ENCODE measurements at places on chromosomes 12 and 14.

DNA sequence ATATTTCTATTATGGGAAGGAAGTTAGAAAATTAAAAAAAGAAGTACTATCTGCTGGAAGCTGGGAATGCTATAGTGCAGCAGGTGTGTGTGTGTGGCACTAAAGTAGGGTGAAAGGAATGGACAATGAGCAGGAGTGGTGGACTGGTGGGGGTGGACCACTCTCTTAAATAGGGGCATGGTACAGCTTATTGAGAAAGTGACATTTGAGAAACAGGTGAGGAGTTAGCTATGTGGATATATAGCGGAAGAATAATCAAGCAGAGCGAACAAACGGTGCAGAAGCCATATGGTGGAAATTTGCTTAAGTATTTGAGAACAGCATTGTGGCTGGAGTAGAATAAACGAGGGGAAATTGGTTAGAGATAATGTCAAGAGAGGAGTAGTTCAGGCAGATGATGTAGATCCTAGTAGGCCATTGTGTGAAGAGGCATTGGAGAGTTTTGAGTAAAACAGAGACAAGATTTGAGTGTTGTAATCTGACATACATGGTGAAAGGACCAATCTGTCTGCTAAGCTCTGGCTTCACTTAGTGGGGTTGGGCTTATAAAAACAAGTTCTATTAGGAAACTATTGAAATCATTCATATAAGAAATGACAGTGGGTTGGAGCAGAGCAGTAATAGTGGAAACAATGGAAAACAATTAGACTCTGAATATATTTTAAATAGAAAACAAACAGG is 149.2 kb upstream of the SYT10 start:
- no peak for DNase-seq

- no peak for DNase-seq
These were observed 107.1 kb upstream of the PLEKHG7 start for GRCh38 chr12:92595663-92596062.

GRCh38 chr14:89025561-89026236 is 201.2 kb downstream of the TTC8 start:
- peak; percentile 81 for DNase-seq

GRCh38 chr12:114780746-114781399 is 96.9 kb upstream of the TBX3 start:
- DNase-seq, result no peak

GRCh38 chr12:105748806-105749600 is 389.8 kb downstream of the NUAK1 start:
- no peak for DNase-seq

- no peak for DNase-seq
These were observed 27.5 kb upstream of the OR6J1 start for GRCh38 chr14:22671622-22672021.

- no peak for DNase-seq
These were observed 21.5 kb downstream of the FZD10 start for GRCh38 chr12:130183585-130184370.

DNA sequence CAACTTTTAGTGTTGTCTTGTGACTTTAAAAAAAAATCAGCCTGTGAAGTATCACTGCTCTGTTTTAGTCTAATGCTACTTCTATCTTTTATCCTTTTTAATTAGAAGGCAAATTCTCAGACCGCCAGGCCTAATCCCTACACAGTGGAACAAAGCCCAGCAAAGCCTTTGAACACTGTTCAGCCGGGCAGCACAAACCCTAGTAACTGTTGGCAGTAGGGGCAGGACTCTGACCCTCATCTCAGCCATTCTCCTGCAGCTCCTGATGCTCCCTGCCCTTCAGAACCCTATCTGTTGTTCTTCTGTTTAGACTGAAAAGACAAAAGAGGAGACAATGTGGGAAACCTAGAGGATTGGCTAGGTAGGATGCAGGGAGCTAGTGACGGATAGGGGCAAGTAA is 78.0 kb upstream of the OTX2 start:
- no peak for DNase-seq

DNA sequence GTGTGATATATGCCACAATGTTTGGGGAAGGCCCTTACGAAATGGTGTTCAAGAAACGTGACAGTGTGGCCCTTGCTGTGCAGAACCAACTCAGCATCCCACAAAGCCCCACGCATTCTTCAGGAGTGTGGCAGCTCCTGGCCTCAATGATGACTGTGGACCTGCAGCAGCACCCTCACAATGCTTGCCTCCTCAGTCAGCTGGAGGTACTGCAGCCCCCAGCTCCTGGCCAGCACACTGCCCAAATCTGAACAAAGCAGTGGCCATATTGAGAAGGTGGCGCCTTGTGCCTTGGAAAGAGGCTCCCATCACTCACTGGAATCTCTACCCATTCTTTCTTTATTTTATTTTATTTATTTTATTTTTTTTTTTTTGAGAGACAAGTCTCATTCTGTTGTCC is 10.4 kb downstream of the POLE2 start:
- DNase-seq, result no peak

DNA sequence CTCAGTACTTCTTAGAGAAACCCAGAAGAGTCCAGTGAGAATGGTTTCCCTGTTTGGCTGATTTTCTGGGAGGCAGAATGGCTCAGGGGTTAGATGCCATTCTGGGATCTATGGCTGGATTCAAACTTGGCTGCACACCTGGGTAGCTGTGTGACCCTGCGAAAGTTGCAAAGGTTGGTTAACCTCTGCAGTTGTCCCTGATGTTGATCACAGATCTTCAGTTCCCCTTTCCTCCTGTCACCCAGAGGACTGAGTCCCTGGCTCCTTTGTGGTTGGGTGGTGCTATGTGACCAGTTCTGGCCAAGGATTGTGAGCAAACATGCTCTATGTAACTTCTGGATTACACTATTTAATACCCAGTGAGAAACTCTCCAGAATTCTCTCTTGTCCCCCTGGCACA is 418.0 kb downstream of the RGS6 start:
- DNase-seq, result no peak

DNA sequence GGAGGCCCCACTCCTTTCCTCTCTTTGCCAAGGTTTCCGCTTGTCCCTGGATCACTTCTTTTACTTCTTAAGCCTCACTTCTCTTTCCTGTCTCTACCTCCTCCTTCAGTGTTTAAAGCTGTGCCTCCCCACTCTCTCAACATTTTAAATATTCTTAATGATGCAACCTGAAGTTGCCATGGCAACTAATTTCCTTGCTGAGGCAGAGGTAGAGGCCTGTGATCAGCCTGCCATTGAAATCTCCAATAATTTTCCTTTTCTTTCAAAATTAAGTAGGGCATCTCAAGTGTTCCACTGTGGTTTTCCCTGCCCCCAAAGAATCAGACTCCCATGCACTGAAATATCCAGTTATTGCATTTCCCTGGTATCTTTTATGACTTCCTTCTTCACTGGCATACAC is 108.6 kb upstream of the VRK1 start:
- DNase-seq, result no peak

GRCh38 chr14:24398653-24399446 is at the start of gene NYNRIN:
Gene NYNRIN (plus strand): TSS chr14:24399003. CDS start chr14:24399247, 244 bp downstream.
- DNase-seq, result no peak

GRCh38 chr12:118846416-118846815 is 134.9 kb upstream of the SRRM4 start:
- no peak for DNase-seq

- DNase-seq, result no peak
These were observed 63.7 kb downstream of the TRAF3 start for GRCh38 chr14:102840771-102841528.

- DNase-seq, result no peak
These were observed 18.5 kb downstream of the ATL1 start for GRCh38 chr14:50578433-50578832.

GRCh38 chr12:64180951-64181350 is 41.1 kb downstream of the KICS2 start:
- DNase-seq, result no peak

DNA sequence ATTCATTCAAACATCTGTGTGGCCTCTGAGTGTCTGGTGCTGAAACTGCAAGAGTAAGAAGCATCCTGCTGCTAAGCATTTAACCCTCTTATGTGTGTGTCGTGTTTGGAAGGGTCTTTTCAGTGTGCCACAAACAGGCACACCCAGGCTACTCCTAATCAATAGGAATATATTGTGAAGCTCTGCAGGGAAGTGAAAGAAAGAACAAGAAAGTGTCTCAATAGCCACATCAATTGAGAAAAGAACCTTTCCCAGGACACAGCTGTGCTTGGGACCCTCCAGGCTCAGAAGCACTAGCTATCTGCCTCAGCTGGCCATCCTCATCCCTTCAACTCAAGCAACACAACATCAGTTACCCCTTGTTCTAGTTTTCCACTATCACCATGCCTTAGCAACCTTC is 13.4 kb upstream of the KRAS start:
- no peak for DNase-seq

GRCh38 chr14:58751788-58752187 is 114.0 kb downstream of the DACT1 start:
- DNase-seq, result no peak

- no peak for DNase-seq
These were observed 328.8 kb upstream of the NOVA1 start for GRCh38 chr14:26926585-26926984.

- DNase-seq, result no peak
These were observed 343 bp upstream of the NOVA1 start for GRCh38 chr14:26598081-26598671.

GRCh38 chr12:76444408-76444984 is 96.3 kb upstream of the BBS10 start:
- DNase-seq, result no peak

GRCh38 chr14:60506010-60506409 is 2.9 kb upstream of the SIX6 start:
- DNase-seq, result no peak

- DNase-seq, result no peak
These were observed 151.4 kb upstream of the DAAM1 start for GRCh38 chr14:59037086-59037485.

DNA sequence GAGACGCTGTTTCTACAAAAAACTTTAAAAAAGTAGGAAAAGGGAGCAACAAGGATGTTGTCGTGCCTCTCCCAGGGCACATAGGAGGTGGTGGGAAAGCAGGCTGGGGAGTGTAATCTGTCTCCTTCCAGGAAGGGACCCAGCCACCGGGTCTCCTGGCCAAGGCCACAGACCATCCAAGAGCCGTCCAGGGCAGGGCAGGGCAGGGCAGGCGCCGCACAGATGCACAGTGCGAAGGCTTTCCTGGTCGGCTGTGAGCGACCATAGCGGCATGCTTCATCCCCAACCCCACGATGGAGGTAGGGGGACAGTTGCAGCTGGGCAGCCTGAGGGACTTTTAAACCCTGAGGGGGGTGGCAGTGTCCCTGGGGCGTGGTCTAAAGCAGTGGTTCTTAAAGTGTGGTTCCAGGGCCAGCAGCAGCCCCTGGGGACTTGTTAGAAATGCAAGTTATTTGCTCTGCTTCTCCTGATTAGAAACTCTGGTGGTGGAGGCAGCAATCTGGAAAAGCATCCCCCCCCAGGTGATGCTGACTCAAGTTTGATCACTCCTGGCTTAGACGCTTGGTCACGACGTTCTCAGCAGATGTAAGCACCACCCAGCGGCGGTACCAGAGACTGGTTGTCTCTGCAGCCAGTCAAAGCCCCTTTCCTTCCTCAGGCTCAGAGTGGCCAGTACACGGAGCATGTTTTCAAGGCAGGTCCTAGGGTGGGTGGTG is 197.4 kb upstream of the PRMT8 start:
- DNase-seq, result no peak

DNA sequence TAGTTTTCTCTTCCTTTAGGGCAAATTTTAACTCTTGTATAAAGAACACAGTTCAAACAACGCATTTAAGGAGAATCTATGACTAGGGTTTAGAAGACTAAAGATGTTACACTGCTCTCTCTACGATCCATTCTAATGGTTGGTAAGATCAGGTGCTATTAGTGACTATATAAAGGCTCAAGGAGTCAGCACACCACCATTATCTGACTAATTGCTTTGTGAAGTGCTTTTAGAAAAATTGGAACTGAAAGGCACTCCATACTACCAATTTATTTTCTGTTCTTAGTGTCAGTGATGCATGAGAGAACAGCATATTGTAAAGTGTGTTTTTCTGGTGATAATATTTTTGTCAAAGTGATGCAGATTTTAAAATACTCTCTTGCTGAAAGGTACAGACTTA is 136.8 kb downstream of the SYT1 start:
- no peak for DNase-seq

- DNase-seq, result no peak
These were observed 192.0 kb downstream of the MDGA2 start for GRCh38 chr14:47483449-47483848.

DNA sequence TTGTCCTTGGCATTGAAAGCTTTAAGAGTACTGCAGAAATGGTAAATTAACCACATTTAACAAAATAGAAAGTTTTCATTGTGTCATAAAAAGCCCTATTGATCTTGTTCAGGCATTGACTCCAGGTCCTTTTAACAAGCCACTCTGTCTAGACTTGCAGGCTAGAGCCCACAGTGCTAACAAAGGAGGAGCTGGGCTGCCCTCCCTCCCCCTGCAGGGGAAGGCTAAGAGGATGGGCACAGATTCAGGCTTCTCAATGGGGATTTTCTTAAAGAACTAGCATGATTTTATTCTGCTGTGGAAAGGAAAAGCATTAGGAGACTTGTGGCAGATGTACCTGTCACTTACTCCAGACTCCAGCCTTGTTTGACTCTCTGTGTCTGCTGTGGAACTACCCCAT is 463.6 kb downstream of the NRXN3 start:
- no peak for DNase-seq

DNA sequence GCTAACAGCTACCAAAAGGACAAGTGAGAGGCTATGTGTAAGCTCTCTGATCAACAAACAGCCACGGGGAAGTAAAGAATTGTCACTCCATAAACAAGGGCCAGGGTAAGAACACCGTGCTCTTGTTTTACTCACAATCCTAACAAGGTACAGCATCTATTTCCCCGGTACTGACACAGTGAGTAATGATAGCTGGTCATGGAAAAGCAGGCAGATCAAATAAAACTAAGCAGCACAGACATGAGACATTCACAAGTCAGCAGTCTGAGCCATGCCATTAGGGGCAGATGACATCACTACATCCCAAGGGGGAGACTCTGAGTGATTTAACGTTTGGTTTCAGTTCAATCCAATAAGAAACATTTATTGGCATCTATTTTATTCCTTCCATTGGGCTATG is 54.4 kb downstream of the ARL6IP4 start:
- no peak for DNase-seq

GRCh38 chr12:71266606-71267005 is 108.8 kb upstream of the TSPAN8 start:
- DNase-seq, result no peak

DNA sequence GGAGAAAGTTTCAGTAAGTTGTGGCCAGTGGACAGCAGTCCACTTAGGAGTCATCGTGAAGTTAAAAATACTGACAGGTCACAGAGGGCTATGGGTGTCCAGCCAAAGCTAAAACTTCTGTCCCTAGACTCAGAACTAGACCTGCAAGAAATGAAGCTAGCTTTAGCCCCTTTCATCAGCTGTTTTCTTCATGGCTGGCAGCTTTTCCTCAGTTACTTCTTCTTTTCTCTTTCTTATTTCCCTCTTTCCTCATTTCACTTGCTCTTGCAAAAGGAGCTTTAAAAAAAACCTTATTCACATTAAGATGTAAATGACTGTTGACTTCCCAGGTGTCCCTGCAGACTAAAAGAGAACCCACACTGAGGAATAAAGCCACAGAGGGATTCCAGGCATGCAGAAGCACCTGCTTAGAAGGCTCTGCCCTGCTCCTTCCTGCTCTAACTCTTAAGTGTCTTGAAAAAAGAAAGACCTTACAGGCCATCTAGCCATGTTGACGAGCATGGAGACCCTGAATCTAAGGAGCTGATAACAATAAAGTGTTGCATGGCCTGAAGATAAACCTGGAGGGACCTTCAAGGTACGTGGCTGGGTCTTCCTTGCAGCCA is 69.7 kb upstream of the CCND2 start:
- DNase-seq, result no peak

Data from GM04503 (cell line).